ENCODE measurements at places on chromosomes 16 and 17.

DNA sequence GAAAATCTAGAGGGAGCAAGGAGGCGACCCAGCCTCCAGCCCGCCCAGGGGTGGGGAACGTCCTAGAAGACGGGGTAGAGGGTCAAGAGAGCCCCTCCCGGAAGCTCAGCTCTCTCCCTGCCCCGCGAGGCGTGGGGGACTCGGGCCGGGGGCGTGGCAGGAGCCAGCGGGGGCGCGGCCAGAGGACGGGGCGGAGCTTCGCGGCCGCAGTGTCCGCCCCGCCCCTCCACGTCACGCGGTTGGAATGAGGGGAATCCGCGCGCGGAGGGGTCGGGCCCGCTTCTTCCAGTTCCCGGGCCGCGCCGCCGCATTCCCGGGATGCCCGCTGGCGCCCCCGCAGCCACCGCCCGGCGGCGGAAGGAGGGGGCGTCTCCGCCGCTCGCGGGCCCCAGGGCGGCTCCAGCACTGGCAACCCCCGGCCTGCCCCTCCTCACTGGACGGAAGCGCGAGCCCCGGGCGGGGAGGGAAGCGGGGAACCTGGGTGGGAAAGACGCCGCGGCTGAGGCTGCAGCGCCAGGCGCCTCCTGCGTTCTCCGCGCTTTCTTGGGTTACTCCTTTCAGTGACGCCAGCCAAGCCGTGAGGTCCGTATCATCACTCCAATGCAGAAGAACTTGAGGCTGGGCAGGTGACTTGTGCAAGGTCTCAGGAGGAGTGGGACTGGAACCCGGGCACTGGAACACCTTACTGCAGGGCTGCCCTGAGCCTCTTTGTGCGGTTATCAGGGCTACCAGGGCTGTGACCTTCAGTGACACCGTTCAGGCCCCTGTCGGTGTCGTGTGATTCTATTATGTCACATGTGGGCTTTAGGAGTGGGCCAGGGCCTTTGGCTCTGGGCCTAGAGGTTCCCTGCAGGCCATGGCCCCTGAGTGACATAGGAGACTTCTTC lies 4.3 kb downstream of the MYO1C start:
- peak; percentile 61 for DNase-seq

- no peak for DNase-seq
Observed at GRCh38 chr17:82400206-82400605, 17.9 kb upstream of the HEXD start.

DNA sequence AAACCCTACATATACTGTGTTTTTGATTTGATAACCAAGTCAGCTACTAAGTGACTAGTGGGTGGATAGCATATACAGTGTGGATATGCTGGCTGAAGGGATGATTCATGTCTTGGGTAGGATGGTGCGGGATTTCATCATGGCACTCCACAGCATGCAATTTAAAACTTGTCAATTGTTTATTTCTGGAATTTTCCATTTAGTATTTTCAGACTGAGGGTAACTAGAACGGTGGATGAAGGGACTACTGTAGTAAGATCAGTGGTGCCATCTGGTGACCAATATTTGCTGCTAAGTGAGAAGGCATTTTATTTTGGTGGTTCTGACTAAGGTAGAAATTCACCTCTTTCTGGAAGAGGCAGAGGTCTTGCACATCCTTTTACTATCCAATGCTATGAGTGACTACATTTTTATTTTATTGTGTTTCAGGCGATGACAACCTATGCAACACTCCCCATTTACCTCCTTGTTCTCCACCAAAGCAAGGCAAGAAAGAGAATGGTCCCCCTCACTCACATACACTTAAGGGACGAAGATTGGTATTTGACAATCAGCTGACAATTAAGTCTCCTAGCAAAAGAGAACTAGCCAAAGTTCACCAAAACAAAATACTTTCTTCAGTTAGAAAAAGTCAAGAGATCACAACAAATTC lies 3.1 kb downstream of the CDC6 start:
- no peak for DNase-seq

DNA sequence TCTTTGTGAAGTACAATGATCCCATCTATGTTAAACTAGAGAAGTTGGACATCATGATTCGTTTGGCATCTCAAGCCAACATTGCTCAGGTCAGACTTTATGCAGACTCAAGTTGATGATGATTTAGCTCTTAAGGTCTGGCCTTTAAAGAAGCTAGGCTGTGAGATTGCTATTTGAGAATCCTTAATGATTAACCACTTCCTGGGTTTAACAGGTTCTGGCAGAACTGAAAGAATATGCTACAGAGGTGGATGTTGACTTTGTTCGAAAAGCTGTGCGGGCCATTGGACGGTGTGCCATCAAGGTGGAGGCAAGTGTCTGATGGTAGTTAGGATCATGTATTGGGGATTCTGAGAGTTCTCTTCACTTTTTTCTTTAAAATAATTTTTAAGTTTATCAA lies 40.3 kb downstream of the AP2B1 start:
- no peak for DNase-seq

GRCh38 chr16:54630284-54630967 lies 300.2 kb upstream of the IRX5 start:
- DNase-seq = no peak

GRCh38 chr17:50603340-50603739 lies 31.3 kb upstream of the ABCC3 start:
- no peak for DNase-seq

DNA sequence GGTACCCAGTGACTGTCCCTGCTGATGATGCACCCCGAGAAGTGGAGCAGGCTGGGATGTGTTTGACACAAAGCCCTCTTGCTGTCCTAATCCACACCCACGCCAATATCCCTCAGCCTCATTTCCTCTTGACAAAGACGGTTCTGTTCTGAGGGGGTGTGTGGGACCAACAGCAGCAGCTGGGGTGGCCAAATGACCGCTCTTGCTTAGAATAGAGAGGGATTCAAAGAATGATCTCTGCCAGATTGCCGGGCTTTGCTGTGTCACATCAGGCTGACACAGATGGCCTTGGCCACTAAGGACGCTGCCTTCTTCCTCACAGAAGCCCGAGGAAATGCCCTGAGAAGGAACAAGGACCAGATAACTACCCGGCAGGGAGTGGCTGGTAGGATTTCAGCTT lies 250.7 kb downstream of the NTN1 start:
- DNase-seq = no peak

All from stimulated activated CD4-positive, alpha-beta T cell treated with anti-CD3 and anti-CD28 coated beads, Interleukin-15, amount 100 ng/mL, for 1 hour (primary cell).